LHCN-M2 (cell line): ENCODE measurements at places on chromosomes 16 and 17.

GRCh38 chr17:78506454-78507309 is 70.5 kb downstream of the DNAH17 start:
- DNase-seq: no peak

DNA sequence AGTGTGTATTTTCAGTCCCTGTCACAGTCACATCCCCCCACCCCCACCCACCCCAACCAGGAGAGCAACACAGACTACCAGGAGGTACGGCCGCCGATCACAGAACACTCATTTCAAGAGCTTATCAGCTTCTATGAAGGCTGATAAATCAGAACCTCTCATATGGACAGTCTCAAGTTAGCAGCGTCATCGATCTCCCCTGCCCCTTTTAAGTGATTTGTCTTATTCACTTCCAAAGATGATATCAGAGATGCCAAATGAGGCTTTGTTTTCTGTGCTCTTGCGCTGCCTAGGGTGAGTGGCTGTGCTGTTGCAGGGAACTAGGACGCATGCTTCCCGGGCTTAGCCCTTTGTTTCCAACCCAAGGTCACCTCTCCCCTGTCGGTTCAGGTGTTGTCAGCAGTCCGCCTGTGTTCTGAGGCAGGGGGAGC is 26.8 kb upstream of the PMFBP1 start:
- no peak for DNase-seq

- DNase-seq: no peak
Observed at GRCh38 chr16:65876624-65877023, 489.9 kb upstream of the CDH5 start.

GRCh38 chr16:66996324-66996982 is 8.1 kb downstream of the CES4A start:
- DNase-seq: peak; percentile 85

GRCh38 chr17:63967953-63968352 is 4.8 kb downstream of the SCN4A start:
- no peak for DNase-seq

DNA sequence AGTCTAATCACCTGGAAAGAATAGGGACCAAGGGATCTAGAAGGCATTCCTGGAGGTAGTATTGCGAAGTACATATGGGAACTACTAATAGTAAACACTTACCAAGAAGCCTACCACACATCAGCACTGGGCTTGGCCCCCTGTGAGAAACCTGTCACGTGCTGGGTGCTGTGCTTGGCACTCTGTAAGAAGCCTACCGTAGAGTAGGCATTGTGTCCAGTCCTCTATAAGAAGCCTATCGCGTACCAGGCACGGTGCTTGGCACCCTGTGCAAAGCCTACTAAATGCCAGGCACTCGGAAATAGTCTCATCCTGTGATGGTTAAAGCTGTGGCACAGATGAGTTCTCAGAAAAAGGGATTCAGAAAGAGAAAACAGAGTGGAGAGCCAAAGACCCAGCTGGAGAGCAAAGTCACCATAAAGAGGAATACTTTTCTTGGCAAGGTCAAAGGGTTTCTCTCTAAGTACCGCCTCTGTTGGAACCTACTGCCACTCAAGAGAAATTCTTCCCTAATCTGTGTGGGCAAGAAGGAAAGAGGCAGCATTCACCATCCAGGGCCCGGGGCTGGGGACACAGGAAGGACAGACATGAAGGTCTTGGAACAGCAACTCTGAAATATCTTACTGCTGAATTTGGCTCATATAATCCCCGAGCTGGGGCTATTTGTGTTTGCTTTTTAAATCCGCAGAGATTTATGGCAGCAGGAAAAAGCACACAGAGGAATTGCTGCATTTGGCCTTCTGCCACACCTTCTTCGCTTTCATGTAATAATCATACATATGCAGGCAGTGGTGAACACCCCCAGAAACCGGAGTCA is 81.8 kb downstream of the VAT1L start:
- DNase-seq: no peak

DNA sequence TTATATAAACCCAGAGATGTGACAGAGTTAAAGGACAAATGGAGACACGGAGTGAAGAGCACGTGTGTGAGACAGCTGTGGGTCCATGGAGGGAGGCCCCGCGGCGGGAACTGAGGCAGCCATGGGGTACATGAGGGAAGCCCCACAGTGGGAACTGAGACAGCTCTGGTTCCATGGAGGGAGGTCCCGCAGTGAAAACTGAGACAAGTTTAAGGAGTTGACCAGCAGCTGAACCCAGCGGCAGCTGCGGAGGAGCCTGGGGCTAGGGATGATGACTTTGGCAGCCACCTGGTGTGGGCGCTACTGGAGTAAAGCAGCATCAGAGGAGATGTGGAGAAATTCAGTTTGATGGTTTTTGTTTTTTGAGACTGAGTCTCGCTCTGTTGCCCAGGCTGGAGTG is 185.1 kb downstream of the RPTOR start:
- peak; percentile 24 for DNase-seq

- DNase-seq: peak; percentile 70
Observed at GRCh38 chr16:87062569-87063442, 254.4 kb downstream of the C16orf95 start.

- DNase-seq: no peak
Observed at GRCh38 chr17:28527859-28528258, 21.7 kb downstream of the FOXN1 start.

- DNase-seq: peak; percentile 32
Observed at GRCh38 chr17:74199306-74200092, 4.0 kb upstream of the RPL38 start.

DNA sequence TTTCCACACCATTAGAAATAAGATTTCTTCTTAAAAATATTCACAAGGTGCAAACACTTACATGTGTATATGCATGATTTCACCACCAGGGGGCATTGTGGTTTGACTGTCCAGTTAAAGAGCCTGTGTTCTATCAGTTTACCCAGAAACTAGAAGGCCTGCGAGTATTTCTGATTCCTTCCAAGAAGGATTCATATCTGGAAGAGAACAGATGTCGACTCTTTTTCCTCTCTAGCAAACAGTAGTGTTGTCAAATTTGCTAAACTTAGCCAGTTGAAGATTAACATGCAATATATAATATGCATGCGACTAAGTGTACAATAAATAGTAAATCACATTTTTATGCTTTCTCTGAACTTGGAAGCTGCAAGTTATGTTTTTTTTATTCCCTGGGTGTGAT is 404.1 kb downstream of the WWOX start:
- peak; percentile 35 for DNase-seq

GRCh38 chr17:66725956-66726355 is 109.0 kb upstream of the CACNG5 start:
- no peak for DNase-seq

- DNase-seq: no peak
Observed at GRCh38 chr17:6797718-6798351, 21.8 kb downstream of the FBXO39 start.

DNA sequence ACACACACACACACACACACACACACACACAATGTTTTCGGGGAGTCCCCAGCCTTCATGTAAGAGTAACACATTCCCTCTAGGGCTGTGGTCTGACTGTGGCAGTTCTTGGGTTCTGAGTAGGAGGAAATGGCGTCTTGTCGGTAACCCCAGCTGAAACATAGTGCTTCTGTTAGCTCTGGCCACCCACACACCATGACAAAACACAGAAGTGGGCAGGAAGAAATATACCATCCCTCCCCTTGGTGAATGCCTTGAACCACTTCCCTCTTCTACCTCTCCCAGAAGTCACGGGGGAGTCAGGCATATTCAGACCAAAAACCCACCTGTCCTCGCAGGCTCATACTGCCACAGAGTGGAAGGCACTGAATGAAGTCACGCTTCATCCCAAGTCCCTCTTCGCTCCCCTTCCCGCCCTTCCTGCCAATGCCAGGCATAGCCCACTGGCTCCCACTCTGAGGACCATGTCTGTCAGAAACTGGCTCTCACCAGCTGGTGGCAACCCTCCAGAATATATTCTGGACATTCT is 11.5 kb downstream of the SLC35B1 start:
- DNase-seq: no peak

DNA sequence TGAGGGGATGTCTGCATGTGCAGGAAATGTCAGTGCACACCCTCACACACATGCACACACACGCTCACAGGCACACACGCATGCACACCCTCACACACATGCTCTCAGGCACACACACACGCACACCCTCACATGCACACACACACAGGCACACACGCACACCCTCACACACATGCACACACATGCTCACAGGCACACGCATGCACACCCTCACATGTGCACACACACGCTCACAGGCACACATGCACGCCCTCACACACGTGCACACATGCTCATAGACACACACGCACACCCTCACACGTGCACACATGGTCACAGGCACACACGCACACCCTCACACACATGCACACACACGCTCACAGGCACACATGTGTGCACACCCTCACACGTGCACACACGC is 77.6 kb upstream of the ZNF469 start:
- no peak for DNase-seq

DNA sequence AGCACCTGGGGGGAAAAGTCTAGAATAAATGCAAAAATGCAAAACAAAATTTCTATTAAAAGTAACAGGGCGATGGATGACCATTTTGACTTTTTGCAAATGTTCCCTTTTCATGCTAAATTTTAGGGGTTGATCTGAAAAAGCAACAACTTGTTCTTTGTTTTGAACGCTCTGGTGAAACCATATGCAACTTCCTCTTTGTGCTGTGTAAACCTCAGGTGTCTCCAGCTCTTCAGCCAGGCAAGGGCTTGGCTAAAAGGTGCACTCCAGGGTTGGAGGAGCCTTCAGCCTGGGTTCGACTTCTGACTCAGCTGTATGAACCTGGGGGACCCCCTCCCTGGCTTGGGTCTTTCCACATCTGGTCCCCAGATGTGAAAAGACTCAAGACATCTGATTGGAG is 9.5 kb downstream of the IRF8 start:
- DNase-seq: no peak

DNA sequence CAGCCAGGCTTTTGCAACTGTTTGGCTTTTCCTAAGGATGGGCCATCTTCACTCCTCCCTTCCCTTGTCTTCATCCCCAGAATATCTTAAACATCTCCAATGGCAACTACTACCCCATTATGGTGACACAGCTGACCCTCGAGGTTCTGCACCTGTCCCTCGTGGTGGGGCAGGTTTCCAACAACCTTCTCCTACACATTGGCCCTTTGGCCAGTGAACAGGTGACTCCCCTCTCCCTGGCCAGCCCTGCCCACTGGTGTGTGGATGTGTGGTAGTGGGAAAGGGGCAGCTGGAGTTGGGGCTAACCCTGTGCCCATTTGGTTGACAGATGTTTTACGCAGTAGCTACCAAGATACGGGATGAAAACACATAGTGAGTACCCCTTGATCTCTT is 4.7 kb downstream of the TMEM106A start:
- DNase-seq: peak; percentile 12

GRCh38 chr17:64183815-64184214 is 53.9 kb upstream of the ERN1 start:
- DNase-seq: peak; percentile 91

GRCh38 chr17:79251824-79252223 is 177.2 kb downstream of the ENGASE start:
- no peak for DNase-seq

GRCh38 chr16:49527611-49528010 is 154.0 kb downstream of the C16orf78 start:
- no peak for DNase-seq

DNA sequence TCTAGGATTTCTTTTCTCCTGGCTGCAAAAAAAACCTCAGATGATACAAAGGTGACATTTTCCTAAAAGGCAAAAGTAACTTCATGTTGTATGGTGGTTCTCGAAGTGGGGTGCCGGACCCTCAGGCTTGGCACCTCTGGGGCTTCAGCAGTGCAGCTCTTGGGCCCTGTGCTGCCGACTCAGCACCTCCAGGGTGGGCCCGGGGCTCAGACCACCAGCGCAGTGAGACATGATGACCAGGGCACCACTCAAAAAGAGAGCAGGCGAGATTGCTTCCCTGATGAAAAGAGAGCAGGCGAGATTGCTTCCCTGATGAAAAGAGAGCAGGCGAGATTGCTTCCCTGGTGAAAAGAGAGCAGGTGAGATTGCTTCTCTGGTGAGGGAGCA is 98.7 kb upstream of the ZNF750 start:
- no peak for DNase-seq

DNA sequence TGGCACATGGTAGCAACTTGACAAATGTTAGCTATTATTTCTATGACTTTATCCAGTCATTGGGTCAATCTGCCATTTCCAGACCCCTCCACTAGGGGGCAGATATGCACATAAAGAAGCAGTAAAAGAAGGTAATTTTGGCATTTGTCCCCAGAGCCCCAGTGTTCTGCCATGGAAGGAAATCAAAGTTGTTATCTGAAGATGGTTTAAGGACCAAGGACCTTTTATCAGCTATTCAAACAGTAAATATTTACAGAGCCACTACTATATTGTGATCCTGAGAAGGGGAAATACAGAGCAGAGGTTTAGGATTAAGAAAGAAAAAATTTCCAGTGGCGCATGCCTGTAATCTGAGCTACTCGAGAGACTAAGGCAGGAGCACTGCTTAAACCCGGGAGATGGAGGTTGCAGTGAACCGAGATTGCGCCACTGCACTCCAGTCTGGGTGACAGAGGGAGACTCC is 20.0 kb downstream of the TRAF4 start:
- DNase-seq: peak; percentile 76

DNA sequence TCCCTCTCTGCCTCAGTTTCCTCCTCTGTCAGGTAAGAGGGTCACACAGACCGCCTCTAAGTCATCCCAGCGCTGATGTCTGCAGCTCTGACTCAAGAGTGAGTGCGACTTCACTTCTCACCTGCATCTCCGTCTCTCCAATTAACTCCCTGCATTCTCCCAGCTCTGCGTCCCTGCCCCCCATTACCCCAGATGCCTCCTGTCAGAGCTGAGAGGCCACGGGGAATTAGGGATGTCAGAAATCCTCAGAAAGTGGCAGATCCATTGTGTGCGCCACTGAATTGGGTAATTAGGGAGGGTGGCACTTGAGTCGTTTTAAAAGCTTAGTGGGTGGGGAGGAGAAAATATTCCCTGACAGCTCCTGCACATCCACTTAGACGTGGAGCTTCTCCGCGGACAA is 885.4 kb upstream of the EEF2KMT start:
- DNase-seq: no peak

- no peak for DNase-seq
Observed at GRCh38 chr16:89697161-89697615, 4.3 kb downstream of the SPATA2L start.

DNA sequence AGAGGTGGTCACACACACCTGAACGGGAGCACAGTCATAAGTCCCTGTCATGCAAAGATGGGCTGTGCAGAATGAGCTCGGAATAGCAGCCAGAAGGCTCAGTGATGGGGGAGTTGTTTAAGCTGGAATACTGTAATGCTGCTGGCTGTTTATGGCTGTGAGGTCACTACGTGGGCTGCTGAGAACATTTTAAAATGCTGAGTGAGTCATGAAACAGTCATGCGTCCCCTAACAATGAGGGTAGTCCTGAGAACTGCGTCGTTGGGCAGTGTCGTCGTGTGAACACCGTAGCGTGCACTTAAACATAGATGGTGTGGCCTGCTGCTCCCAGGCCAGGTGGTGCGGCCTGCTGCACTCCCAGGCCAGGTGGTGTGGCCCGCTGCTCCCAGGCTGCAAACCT is 39.7 kb downstream of the TBCD start:
- peak; percentile 82 for DNase-seq

DNA sequence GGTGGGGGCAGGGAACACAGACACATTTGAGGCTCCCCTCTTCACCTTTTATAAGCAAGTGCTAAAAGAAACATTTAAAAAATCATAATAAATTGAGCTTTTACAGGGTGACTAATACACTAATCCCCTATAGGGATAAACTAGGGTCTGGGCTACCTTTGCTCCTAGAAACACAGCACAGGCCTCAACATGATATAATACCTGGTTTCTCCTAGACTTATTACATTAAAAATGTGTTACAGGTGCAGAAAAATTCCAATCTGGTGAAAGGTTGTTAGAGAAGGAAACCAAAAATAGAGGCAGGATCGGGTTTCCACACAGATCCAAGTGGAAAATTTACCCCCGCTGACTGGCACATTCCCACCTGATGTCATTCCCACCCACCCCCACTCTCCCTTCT is 124.7 kb upstream of the NOG start:
- DNase-seq: no peak
